ENCODE measurements at places on chromosomes 6 and 20.

GRCh38 chr20:61380545-61380915 is 128.5 kb downstream of the CDH4 start:
- no peak for ATAC-seq

GRCh38 chr6:14046476-14047068 is 71.0 kb upstream of the CD83 start:
- no peak for ATAC-seq

GRCh38 chr6:31686483-31686882 is 5.6 kb upstream of the LY6G5C start:
- no peak for ATAC-seq

DNA sequence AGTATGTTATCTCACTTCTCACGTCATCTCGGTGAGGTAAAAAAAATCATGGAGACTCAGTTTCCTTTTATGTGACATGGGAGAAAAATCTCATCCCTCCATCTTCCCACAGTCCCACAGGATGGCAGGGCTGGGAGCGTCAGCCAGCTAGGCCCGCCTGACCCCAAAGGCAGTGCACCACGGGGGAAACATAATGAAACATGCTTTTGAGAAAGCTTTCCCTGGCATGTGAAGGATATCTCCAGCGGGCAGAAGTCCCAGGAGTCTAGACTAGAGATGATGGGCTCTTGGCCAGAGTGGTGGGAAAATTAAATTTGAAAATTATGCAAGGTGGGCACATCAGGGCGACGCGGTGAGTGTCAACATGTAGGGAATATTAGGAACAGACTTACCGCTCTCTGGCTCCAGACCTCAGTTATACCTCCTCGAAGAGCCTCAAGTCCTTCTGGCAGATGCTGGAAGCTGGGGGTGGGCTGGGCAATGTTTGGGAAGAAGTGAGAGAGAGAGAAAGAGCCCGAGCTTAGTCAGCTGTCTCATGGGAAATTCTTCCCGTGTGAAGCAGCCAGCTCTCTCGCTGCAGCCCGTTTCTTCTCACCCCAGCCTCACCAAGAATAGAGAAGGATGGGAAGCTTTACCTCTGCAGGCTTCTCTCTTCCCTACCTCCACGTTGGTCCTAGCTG is 52.3 kb downstream of the MOCS1 start:
- peak; percentile 26 for ATAC-seq

- peak; percentile 86 for ATAC-seq
These were observed 11.7 kb upstream of the HCK start for GRCh38 chr20:32040142-32040953.

GRCh38 chr6:146289816-146290588 is 253.6 kb upstream of the RAB32 start:
- peak; percentile 39 for ATAC-seq

DNA sequence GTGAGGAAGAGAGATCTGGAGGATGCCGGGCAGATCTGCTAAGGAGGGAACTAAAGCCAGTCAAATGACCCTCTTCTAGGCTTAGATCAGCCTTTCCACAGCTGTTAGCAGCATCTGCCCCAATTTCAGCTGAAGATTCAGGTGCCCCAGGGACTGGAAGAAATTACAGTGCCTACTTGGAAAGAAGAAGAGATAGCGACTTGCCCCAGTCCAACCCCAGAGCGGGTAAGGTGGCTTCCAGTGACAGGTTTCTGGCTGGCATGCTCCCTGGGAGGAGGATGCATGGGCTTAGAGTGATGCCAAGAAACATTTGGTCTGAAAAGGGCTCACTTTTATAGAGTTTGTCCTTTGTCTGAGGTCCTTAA is 620 bp downstream of the TJAP1 start:
- ATAC-seq: no peak

- ATAC-seq: no peak
These were observed 36.8 kb upstream of the CLDN20 start for GRCh38 chr6:155227046-155227445.

GRCh38 chr6:16759646-16760515 is 1.4 kb downstream of the ATXN1 start:
- peak; percentile 85 for ATAC-seq

- no peak for ATAC-seq
These were observed 514.3 kb upstream of the JARID2 start for GRCh38 chr6:14731611-14732010.

DNA sequence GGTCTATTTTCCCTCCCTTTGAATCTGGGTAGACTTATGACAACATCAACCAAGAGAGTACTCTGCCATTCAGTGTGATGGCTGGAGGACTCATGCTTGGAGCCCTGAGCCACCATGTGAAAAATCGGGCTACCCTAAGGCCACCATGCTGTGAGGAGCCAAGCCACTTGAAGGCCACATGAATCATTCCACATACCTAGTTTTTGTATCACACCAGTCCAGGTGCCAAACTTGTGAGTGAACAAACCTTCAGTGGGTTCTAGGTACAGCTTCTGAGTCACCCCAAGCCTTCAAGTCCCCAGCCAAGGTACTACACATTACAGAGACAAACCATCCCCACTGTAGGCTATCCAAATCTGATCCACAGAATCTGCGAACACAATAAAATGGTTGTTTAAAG is 37.4 kb upstream of the E2F3 start:
- ATAC-seq: no peak

DNA sequence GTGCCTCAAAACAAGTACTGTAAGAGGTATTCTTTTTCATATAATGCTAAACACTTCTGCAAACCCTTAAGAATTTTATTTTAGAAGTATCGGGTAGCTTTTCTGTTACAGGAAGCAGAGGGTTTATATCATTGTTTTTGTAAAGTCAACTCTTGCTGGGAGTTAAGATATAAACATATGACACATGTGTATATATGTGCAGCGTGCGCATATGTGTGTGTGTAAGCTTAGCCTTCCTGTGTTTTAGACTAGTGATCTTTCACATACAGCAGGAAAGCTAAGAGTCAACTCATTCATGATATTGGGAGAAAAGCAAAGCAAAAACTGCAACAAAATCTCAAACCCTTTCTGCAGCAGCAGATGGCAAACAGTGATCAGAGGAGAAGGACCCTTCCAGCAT is 102.4 kb downstream of the ARID1B start:
- no peak for ATAC-seq

DNA sequence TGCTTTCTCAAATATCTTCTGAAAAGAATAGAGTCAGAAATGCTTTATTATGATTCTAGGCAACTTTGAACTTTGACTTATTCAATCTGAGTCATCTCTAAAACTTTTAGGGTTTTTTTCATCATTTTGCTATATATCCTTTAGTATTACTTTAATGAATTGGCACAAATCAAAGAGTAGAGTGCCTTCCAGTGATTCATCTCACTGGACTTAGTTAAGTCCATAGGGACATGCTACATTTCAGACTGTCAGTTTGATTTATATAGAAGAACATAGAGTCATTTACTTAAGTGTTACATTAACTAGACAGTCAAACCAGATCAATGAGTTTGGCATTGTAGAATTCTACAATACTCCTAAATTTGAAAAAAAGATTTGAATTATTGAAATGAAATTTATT is 1235.7 kb upstream of the MAP3K7 start:
- ATAC-seq: no peak

DNA sequence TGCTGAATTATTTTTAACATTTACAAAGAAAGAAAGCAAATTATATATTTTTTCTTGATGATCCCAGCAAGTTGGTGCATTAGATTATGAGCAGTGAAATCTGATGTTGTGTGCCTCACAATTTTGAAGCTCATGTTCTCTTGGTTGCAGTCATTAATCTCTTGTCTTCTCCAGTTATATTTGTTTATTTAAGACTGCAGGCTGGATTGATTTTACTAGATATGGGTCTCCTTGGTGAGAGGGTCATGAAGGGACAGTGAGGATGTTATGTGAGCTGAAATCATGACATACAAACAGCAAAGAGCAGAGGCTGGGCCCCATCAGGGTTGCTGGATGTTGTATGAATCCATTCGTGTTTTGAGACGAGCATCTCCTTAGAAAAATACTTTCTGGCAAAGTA is 64.2 kb upstream of the AKIRIN2 start:
- ATAC-seq: no peak

GRCh38 chr6:4346659-4347333 is 211.4 kb upstream of the ECI2 start:
- no peak for ATAC-seq

- peak; percentile 32 for ATAC-seq
These were observed 49.6 kb upstream of the CD93 start for GRCh38 chr20:23135449-23136420.

- ATAC-seq: no peak
These were observed 25.5 kb upstream of the ZNF318 start for GRCh38 chr6:43394982-43395381.

- no peak for ATAC-seq
These were observed 471.5 kb downstream of the CD109 start for GRCh38 chr6:74167511-74167910.

DNA sequence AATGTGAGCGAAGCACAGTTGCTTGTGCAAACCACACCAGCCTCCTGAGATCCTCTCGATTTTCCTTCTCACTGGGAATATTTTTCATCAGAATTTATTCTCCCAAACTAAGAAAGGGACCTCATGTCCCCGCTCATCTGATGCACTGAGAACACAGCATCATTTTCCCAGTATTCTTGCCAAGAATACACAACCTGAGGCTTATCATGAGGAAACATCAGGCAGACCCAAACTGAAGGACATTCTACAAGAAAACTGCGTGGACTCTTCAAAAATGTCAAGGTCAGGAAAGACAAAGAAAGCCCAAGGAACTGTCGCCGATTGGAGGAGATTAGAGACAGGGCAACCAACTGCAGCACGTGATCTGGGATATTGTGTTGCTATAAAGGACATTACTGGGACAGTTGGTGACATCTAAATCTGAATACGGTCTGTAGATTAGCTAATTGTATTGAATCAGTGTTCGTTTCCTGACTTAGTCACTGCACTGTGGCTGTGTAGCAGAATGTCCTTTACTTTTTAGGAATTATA is 72.3 kb downstream of the SNX5 start:
- ATAC-seq: peak; percentile 39

DNA sequence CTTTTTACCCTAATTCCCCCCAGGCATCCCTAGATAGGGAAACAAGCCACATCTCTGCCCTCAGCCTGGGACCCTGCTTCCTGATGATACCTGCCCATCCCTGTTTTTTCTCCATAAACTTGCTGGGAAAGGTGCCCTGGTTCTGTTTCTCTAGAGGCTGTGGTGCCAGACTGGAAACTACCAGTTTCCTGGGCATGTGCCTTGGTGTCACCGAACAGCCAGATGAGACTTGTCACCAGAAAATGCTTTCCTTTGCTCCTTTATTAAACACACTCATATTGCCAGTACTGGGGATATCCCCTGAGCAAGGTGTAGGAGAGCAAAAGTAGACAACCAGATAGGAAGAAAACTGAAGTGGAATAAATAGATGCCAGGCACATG is 16.8 kb downstream of the SRSF3 start:
- no peak for ATAC-seq

DNA sequence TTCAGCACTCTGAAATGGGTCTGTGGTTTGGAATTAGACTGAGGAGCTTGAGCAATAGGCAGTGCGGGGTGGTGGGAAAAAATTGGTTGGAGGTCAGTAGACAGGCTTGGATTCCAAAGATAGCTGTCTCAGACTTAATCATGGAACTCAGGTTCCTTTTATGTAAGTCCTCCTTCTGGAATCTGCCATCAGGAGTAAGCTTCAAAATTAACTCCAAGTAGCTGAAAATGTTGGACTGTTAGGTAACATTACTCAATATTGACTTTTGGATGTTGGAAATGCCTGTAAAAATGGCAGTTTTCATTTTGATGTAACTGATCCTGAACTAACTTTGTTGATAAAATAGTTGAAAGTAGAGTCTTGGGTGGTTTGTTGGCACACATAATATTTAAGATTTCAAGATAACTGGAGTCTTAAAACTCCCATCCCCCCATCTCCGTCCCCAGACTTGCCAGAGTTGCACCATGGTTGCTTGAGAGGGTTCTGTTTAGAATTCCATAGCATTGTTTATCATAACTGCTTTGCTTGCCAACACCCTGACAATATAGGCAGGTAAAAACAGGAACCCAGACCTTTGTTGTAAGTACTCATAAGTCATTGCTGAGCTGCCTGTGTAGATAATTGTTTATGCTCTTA is 83.0 kb downstream of the PHF20 start:
- ATAC-seq: no peak

- ATAC-seq: no peak
These were observed 113.2 kb downstream of the PRDM1 start for GRCh38 chr6:106199331-106199730.

- no peak for ATAC-seq
These were observed 1.4 kb upstream of the LIN28B start for GRCh38 chr6:104955491-104955890.

GRCh38 chr20:32681175-32682084 is 7.7 kb upstream of the C20orf203 start:
- ATAC-seq: no peak

DNA sequence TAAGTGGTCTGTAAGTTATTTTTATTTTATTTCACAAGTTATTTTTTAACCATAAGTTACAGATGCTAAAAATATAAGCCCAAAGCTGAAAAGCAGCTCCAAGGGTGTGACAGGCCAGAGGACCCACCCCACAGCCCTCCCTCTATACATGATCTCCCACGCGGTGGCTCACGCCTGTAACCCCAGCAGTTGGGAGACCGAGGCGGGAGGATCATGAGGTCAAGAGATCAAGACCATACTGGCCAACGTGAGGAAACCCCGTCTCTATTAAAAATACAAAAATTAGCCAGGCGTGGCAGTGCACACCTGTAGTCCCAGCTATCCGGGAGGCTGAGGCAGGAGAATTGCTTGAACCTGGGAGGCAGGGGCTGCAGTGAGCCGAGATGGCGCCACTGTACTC is 32.2 kb downstream of the COL11A2 start:
- no peak for ATAC-seq

DNA sequence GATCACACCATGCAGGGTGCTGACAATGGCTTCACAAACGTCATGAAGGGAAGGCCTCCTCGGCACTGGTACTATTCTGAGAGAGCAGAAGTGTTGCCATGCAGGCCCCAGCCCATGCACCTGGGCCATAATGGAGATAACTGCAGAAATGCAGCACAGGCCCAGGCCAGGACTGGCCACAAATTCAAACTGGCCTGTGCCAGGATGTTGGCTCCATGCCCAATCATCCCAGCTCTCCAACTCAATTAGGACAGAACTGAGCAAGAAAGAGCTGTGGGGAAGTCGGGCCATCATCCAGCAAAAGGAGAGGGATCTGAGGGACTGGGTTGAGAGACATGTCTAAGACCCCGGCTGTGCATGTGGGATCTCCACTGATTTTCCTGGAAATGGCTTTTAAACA is 48.9 kb upstream of the SYNDIG1 start:
- no peak for ATAC-seq

DNA sequence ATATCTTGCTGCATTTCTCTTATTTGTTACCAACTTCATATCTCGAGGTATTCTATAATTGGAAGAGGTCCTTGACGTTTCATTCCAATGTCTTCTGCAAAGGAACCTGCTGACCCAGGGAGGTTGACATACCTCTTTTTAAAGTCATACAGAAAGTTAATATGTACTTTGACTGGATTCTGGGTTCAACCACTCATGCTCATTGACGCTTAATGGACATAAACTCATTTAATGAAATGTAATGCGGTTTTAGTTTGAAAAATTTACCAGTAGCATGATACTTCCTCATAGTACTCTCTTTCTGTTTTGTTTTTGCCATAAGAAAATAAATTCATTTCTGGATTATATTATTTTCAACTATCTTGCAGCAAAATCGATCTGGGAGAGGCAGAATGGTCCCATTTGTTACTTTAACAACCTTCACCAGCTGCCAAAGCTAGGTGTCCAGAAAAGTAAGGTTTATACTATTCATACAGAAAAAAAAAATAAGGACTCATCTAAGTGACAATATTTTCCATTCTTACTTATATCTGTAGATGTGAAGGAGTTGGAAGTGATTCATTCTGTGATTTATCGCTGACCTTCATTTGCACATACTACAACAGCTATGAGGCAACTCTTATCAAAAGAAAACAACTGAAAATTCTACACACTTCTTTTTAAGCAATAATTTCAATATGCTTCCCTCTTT is 101.6 kb downstream of the ATXN1 start:
- ATAC-seq: no peak

Measured in gastroesophageal sphincter (tissue), 4 donors.